ENCODE measurements at places on chromosomes 6 and 20.

DNA sequence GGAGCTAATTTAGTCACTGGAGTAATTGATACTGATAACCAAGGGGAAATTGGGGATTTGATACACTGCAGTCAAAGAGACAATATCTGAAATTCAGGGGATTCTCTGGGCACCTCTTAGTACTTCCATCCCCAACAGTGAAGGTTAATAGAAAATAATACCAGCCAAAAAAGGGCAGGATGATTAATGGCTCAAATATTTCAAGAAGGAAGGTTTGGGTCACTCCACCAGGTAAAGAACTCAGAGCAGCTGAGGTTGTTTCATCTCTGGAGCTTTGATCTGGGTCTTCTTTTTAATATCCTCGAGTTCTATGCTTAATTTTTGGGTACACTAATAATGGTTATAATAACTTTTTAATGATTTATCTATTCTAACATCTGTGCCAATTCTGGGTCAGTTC, 70.8 kb downstream of the CDKAL1 start:
- no peak for DNase-seq

DNA sequence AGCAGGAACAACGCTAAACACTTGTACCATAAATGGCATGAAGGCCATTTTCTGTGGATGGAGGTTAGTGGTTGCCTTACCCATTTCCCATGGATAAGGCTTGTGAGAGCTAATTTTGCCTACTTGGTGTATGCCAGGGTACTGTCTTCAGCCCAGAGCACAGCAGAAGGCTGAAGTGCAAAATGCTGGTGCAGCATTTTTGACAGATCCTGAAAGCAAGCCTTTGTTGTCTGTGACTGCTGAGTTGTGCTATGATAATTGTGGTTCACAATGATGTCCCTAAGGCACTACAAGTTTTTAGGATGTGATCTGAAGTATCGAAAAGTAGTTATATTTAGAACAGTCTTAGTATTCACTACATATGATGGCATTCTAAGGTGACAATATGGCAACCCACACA, 14.7 kb upstream of the HMGN3 start:
- DNase-seq, result no peak

GRCh38 chr20:49045440-49046086, 549 bp upstream of the CSE1L start:
- DNase-seq, result peak; percentile 3

DNA sequence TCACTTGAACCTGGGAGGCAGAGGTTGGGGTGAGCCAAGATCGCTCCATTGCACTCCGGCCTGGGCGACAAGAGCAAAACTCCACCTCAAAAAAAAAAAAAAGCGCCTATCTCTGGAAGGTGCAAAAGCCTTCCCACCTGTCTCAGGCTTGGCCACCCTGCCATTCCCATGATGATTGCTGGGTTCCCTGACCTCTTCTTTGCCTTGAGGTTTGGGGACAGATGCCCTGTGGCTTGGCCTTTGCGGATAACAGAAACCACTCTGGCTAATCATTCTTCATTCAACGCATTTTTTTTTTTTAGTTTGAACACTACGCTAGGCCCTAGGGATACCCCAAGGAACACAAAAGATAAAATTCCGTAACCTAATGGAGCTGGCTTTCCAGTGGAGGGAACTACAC, 6.8 kb upstream of the HMGA1 start:
- no peak for DNase-seq

DNA sequence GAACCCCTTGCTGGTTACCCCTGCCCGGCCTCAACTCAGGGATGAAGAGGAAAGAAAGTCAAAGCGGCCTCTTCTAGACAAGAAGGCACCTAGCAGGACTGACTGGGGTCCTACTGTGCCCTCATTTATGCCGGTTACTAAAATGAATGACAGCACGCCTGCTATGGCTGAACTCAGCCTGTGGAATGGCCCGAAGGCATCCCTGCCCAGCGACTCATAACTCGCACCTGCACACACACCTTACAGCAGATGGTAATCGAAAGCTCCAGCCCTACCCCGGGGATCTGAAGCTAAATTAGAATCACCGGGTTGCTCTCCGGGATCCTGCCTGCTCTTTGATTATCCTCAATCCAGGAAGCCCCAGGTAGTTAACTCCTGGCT, 747 bp upstream of the TXNDC5 start:
- DNase-seq, result no peak

- DNase-seq, result no peak
Measured at GRCh38 chr6:111591370-111591900, 14.2 kb downstream of the TRAF3IP2 start.

DNA sequence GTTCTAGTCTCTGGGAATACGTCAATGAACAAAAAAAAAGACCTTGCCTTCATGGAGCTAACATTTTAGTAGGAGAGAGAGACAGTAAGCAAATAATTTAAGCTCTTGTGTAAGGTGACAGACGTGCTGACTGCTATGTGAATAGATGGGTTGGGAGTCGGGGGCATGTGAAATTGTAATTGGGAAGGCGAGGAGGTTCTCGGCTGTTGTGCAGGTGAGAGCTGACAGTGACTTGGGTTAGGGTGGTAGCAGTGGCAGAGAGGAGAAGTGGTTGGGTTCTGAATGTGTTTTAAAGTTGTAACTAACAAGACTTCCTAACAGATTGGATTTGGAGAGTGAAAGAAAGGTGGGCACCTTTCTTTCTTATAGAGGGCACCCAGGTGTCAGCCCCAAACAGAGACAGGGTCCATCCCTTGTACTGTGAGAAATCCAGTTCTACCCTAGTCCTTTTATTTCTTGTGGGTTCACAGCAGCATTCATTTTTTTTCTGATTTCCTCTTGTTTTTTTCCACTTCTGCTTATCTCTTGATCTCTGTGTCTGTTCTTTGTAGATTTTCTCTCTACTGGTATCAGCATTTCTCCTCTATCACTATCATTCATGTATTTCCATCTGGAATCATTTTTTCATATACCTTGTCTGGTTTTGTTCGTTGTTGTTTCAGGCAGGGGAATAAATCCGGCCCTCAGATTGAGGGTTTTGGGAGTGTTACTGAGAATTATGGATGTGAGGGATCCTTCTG, 15.4 kb upstream of the MYLK2 start:
- DNase-seq, result no peak

DNA sequence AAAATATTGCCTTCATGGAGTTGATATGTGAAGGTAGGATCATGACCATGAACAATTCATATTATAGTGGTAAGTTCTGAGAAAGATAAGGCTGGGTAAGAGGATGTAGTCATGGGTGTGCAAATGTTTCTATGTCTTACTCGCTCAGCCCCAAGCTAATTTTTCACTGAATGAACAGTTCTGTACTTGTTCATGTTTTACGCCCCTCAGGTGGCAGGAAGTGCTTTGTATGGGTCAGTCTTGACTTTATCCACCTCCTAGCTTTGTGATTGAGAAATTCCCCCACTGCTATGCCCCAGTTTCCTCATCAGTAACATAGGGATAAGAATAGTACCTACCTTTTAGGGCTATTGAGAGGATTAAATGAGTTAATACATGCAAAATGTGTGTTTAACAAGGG, 148.2 kb upstream of the KCNG1 start:
- DNase-seq, result no peak

DNA sequence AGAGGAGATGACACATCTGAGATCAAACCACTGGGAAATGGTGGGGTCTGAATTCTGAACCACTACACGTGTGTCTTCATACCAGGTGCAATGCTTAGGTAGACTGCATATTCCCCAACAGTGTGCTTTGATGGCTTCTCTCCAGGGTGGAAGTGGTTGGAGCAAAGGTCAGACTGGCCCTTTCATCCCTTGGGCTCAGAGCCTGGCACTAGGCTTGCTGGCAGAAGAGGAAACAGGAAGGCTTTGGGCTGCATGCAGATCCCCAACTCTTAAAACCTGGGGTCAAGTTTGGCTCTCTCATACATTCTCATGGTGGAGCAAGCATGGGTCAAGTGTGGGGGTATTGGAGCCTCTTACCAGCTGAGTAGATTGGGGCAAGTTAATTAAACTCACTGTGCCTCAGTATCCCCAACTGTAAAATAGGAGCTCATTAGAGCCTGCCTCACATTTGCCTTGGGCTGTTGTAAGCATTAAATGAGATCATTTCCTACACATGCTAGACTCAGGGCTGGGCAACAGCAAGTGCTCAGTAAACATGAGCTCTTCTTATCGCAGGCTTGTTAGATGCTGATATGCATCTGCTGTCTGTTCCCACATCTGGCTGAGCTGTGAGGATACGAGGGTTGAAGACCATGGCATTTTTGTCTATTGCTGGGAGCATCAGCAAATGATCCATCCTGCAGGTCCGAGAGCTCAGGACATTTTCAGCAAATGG, 51.6 kb upstream of the FAM83D start:
- no peak for DNase-seq

GRCh38 chr6:2558861-2559801, 191.6 kb downstream of the MYLK4 start:
- DNase-seq, result no peak

DNA sequence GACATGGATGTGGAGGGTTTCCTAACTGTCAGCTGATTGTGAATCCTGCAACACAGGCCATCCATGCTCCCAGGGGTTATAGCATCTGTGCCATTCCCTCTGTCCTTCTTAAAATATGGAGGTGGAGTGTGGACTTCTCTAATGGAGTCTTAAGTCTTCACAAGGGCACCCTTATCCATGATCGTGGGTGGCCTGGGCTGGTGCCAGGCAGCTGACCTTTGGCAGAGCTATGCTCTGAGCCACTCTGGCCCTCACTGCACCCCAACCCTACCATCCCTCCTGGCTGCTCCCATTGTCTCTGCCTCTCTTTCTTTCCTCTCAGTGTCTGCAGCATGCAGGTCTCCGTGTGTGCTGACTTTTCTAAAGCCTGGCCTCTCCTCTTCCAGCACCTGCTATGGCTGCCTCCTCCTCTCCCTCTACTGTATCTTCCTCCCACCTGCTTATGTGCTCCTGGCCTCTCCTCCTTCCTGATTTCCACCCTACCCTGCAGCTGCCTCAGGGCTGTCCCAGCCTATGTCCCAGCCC, 11.2 kb upstream of the PCMTD2 start:
- DNase-seq, result no peak

DNA sequence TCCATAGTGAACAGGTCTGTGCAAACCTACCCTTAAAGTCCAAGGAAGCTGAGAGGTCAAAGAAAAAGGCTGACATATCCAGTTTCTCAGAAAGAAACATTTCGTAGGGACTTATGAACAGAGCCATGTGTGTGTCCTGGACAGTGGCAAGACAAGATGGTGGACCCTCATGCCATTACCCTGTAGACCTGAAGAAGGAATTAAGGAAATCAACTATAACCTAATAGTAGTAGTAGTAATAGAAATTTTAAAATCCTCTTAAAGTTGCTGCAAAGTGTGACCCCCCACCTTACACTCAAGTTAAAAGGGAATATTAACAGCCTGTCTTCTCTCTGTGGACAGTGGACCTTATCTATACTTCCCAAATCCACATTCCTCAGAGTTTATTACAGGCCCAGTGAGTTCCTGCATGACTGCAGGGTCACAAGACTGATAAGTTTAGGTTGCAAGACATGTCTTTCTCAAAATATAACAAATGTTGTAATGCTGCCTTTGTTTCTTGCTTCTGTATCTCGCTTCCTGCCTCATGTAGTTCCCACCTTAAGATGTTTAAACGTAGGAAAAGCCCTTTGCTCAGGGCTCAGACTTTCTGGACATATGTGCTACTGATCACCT, 10.6 kb downstream of the IL22RA2 start:
- DNase-seq, result no peak

- no peak for DNase-seq
Measured at GRCh38 chr6:56868687-56869086, 86.2 kb upstream of the BEND6 start.

DNA sequence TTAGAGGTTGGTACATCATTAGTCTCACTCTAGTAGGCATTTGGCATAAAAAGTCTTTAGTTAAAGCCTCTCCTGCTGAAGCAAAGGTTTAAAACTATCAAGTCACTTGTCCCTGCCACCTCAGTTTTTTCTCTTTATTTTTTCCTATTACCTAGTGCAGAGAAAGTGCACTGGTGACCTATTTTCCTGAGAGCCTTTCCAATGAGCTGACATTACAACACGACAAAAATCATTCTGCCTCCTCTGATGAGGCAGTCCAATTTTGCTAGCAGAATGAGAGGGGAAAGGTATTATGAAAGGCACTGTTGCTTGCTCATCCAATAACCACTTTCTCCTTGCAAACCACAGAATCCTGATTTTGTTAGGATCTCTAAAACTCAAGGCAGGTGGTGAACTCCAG, 73.3 kb upstream of the SGK1 start:
- DNase-seq, result no peak

DNA sequence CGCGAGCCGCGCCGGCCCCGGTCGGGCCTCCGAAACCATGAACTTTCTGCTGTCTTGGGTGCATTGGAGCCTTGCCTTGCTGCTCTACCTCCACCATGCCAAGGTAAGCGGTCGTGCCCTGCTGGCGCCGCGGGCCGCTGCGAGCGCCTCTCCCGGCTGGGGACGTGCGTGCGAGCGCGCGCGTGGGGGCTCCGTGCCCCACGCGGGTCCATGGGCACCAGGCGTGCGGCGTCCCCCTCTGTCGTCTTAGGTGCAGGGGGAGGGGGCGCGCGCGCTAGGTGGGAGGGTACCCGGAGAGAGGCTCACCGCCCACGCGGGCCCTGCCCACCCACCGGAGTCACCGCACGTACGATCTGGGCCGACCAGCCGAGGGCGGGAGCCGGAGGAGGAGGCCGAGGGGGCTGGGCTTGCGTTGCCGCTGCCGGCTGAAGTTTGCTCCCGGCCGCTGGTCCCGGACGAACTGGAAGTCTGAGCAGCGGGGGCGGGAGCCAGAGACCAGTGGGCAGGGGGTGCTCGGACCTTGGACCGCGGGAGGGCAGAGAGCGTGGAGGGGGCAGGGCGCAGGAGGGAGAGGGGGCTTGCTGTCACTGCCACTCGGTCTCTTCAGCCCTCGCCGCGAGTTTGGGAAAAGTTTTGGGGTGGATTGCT, 1.3 kb downstream of the VEGFA start:
- DNase-seq, result no peak

DNA sequence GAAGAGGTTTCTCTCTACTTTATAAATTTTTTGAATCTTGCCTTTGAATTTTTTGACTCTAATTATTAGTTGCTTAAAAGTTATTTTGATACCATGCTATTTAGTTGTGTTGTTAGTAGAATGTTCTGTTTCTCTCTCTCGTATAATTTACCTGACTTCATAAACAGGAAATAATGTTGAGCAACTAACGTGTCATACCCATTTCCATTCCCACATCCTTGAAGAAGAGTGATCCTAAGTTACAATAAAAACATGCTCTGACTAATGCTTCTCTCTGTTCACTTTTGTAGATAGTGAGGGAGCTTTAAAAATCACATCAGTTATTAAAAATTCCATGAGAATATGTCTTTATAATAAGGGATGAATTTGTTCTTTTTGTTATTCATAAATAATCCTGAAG, 69.7 kb downstream of the SAMD5 start:
- no peak for DNase-seq

DNA sequence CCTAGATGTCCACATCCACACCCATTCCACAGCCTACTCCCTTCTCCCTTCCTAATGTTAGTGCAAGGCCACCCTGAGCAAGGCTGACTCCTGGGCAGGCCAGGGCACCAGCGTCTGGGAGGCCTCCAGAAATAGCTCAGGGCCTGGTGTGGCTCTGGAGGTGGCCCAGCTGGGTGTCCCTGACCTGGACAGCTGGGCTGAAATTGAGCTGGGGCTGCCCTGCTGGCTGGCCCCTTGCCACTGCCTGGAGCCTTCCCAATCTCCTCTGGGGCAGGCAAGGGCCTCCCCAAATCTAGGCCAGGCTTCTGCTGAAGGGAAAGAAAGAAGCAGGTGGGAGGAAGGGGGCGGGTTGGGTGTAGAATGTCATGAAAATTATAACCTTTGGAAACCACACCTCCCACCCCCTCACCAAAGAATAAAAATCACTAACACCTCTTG, 2.1 kb downstream of the FAM110A start:
- DNase-seq, result no peak

- DNase-seq, result no peak
Measured at GRCh38 chr6:33432546-33432945, 12.7 kb downstream of the SYNGAP1 start.

Data from activated T-helper 1 cell treated with anti-CD3 and anti-CD28 coated beads, Interleukin-2, amount 50 U/mL, for 16 hours (primary cell).